ENCODE measurements at places on chromosomes 16 and 17.

GRCh38 chr16:12387786-12388185 is 411.3 kb downstream of the SNX29 start:
- no peak for DNase-seq

- no peak for DNase-seq
These were observed 62.4 kb downstream of the NKD1 start for GRCh38 chr16:50610331-50611262.

DNA sequence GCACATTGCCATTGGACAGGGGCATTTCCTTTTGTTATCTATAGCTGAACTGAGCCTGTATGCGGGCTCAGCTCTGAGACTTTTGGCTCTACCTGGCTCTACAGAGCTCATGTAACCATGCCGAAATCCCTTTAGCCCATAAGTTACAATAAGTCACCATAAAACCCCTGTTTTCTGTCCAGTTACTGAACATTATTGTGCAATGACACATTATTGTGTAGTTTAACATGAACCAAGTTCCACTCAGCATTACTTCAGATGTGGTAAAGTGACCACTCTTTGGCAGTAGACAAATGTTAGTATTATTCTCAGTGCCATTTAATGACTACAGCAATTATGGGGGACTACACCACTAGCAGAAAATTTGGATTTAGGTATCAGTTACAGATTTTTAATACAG is 65.4 kb upstream of the RASL10B start:
- no peak for DNase-seq

DNA sequence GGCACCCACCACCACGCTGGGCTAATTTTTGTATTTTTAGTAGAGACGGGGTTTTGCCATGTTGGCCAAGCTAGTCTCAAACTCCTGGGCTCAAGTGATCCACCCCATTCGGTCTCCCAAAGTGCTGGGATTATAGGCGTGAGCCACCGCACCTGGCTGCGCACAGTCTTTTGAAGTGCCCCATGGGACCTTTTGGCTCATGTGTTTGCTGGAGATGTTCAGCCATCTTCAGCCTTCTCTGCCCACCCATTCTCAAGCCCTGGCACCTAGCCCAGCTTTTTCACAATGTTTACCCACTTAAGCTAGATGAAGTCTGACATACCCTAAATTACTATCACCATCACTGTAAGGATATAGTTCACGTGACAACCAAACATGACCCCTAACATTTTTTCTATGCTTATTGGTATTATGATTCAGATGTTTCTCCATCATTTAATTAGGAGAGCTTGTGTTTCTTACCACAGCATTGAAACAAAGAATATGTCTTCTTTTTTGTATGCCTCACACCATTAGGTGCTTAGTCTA is 32.3 kb downstream of the PECAM1 start:
- DNase-seq: no peak
